Activated CD4-positive, alpha-beta T cell treated with anti-CD3 and anti-CD28 coated beads, Interleukin-2, amount 50 U/mL, for 4 hours (primary cell): ENCODE measurements at places on chromosomes 5 and 9.

DNA sequence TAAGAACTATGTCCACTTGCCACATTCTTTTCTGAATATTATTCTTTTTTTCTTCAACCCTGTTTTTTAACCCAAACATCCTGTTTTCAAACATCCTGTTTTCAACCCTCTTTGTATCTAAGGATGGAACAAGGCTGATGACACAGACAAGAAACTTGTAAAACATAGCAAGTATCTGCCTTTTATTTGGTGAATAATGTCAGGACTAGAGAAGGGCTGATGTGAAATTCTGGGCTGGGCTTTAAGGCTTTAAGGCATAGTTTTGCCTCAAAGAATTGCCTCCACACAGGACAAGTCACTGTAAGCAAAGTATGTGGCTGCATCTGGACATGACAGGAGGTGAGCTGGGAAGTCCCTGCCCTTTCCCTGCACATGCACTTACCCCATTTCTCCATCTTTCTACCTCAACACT, 42.5 kb upstream of the RIC1 start:
- no peak for DNase-seq

GRCh38 chr5:77696120-77696519, 57.6 kb upstream of the OTP start:
- DNase-seq: no peak

DNA sequence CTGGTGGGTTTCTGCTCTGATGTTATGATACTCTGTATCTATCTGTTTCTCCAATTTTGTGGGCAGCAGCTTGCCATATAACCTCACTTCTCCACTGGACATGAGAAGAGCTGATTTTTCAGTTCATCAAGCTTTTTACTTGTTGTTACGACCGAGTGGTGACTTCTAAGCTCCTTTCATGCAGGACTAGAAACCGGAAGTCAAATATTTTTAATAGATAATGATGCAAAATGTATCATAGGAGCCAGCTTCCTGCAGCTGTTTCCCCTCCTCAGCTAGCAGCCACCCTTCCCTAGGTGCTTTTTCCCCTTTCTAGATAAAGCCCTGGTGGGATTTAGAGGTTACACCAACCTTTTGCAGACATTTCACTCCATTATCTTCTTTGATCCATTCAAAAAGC, 17.0 kb upstream of the ADAM19 start:
- no peak for DNase-seq

DNA sequence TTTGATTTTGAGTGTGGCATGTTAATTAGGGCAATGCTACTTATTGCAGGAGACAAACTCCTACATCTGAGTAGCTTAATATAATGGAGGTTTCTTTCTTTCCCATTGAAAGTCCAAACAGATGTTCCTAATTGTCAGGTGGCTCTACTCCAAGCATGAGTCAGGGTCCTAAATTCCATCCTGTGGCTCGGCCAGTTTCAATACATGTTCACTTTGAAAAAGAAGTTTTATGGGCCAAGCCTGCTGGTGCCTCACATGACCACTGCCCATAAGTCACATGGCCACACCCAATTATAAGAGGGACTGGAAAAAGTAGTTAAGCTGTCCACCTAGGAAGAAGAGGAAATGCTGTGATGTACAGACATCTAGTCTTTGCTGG, 170.4 kb downstream of the ARRDC3 start:
- no peak for DNase-seq

- DNase-seq: no peak
Measured at GRCh38 chr5:113719549-113719948, 206.1 kb downstream of the YTHDC2 start.

DNA sequence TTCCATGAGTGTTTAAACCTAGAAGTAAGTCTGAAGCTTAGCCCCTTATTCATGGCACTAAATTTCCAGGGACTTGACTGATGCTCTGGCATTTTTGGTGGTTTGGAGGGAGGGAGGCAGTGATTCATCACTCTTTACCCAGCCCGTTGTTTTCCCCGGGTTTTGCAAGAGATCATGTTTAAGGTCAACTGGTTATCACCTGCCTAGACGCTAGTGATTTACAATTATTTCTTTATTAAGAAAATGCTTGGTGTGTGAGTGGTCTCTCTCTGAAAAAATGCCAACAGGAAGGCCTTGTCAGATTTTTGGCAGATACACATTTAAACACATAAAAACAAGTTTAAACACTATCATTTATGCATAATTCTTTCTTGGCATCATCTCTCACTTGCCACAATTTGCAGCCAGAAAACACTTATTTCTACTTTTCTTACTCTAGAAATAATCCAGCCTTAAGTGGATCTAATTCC, 737.9 kb upstream of the ZNF608 start:
- no peak for DNase-seq

DNA sequence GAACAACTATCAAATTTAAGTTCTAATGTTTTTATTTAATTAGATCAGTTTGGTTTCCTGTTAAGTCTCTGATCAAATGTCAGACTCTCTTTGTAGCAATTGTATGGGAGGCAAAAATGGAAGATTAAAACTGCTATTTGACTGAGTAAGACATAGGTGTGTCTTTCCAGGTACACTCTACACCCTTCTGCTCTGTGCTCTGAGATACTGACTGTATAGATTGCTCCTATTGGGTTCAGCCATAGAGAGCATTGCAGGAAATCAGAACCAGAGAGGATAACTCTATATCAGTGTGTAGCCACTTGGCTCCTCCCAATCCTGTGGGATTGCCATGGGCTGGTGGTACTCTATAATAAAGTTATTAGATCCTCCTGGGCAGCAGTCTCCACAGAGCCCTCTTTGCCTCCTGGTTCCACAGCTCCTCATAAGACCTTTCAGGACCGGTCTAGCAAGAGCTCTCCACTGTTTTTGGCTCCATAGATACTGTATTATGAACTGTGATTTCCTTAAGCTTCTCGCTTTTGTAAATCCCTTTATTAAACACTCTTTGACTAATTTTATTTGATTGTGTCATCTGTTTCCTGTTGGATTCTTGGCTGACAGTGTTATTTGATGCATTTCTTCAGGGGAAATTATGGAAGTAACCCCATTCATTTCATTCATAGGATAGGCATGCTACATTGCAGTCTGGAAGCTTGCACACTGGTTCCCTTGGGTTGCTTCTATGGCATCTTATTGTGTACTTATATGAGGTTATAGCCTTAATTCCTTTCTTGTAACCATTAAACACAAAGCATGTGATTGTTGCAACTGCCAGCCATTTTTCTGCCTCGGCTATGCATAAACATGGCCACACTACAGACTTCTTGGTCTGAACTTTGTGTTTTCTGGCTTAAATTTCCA, 115.6 kb downstream of the VCAN start:
- DNase-seq: no peak

- DNase-seq: no peak
Measured at GRCh38 chr5:35056686-35057085, 8.9 kb upstream of the AGXT2 start.

DNA sequence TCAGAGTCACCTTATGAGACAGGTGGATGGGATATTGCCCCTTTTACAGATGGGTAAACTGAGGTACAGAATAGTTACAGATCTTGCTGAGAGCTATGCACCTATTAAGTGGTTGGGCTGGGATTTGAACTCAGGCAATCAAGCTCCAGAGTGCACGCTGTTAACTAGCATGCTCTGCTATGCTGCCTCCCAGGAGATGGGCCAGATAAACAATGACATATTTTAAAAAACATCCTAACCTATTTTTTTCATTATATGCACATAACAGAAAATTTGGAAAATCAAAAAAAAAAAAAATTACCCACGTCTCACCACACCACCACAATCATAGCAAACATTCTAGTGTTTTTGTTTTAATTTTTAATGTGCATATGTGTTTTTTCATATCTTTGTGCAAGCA, 123.4 kb upstream of the STC2 start:
- no peak for DNase-seq

- no peak for DNase-seq
Measured at GRCh38 chr9:106600955-106601560, 261.9 kb upstream of the ZNF462 start.

DNA sequence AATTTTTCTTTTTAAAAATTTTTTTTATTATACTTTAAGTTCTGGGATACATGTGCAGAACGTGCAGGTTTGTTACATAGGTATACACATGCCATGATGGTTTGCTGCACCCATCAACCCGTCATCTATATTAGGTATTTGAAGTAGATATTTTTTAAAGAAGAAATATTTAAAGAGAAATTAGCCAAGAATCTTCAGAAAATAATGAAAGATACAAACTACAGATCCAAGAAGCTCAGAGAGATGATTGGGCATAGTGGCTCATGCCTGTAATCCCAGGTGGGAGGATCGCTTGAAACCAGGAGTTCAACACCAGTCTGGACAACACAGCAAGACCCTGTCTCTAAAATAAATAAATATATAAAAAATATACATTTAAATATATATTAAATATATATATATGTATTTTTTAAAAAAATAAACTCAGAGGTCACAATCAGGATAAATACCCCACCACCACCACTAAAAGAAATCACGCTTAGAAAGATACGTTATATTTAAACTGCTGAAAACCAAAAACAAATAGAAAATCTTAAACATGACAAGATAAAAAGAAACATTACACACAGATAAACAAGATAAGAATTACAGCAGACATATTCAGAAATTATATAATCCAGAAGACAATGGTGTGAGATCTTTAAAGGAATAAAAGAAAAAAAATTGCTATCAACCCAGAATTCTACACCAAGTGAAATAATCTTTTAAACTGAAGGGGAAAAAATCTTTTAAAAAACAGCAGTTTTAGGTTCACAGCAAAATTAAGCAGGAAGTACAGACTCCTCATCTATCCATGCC, 57.5 kb downstream of the CSF2 start:
- DNase-seq: no peak

DNA sequence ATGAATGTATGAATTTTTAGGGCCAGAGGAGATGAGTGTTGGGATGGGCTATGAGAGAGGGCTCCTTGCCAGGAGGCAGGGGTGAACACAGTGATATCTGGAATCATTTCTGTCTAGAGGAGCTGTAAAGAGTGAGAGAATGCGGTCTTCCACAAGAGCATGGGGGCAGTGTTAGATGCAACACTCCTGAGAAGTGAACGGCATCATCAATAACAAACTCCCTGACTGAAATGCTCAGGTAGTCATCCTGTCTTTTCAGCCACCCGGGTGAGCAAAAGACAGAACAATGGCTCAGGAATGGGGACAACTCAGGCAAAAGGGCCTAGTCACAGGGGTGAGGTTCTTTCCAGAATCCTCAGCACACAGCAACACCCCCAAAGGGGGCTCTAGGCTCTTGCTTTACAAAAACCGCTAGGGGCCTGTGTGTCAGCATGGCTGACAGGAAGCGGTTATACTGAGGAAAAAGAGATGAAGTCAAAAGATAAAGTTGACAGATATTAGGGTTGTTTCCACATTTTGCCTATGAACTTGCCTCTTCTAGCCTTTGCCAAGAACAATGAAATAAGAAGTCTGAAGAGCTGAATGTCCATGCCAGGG, 104.6 kb upstream of the LRRTM2 start:
- DNase-seq: no peak

GRCh38 chr9:100269656-100270055, 83.1 kb downstream of the TEX10 start:
- DNase-seq: no peak

DNA sequence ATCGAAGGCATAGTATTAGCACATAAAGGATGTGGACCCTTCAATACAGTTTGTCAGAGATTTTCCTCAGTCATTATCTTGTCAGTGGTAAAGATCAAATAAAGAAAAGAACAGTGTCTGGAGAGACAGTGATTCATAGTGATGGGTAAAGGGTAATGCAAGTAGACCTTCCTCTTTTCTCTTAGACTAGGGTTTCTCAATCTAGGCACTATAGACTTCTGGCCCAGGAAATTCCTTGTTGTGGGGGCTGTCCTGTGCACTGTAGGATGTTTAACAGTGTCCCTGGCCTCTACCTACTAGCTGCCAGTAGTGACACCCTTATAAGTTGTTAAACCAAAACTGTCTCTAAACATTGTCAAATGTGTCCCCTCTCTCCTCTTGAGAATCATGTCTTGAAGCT, 6.9 kb downstream of the CAMK4 start:
- DNase-seq: no peak

GRCh38 chr9:35679766-35680330, 6.1 kb downstream of the CA9 start:
- DNase-seq: no peak

- no peak for DNase-seq
Measured at GRCh38 chr5:107564931-107565372, 105.8 kb downstream of the EFNA5 start.
